ENCODE measurements at places on chromosomes 3 and 15.

- no peak for DNase-seq
Measured at GRCh38 chr15:41688671-41689070, 28.5 kb downstream of the MGA start.

DNA sequence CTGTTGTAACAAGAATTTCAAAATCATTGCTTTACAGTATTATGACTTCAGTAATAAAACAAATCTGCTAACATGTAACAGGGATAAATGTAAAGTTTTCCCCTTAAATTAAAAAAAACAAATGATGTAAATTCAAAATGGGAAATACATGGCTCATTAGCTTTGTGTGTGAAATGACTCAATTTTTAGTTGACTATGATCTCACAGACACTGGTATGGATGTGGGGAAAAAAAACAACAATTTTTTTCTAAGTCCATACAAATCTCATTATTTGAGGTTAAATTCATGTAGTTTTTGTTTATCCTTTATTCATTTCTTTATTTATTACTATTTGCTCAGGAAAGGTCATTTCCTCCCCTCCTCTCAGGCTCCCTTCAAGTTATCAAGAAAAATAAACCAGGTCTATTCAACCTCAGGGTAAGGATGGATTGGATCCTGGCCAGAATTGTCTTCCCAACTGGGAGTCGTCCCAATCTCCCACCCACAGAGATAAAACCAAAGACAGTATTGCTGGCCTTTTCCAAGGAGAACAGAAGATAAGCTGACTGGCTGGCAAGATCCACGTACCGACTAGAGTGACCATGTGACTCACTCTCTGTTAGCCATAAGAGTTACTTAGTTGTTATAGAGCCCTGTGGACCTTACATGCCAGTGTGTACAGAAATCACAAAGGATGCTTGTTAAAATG is 373.3 kb downstream of the GAP43 start:
- no peak for DNase-seq

- no peak for DNase-seq
Measured at GRCh38 chr3:197811343-197811742, 20.3 kb downstream of the LRCH3 start.

DNA sequence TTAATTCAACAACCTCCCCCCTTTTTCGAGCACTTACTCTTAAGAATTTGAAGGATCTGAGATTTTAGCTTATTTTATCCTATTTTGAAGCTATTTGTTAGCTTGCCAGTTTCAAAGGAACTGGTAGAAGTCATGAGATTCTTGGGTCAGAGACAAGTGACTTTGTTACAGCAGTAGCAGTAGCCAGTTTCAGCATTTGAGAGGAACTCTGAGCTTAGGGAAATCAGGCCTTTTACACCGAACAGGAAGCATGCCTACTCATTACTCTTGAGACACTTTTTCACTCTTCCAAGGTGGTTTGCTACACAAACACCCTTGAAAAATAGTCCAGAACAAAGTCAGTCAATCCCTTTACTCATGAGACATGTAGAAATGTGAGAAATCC is 24.5 kb upstream of the TM4SF1 start:
- no peak for DNase-seq

- DNase-seq: no peak
Measured at GRCh38 chr15:83733206-83733605, 79.3 kb downstream of the ADAMTSL3 start.

DNA sequence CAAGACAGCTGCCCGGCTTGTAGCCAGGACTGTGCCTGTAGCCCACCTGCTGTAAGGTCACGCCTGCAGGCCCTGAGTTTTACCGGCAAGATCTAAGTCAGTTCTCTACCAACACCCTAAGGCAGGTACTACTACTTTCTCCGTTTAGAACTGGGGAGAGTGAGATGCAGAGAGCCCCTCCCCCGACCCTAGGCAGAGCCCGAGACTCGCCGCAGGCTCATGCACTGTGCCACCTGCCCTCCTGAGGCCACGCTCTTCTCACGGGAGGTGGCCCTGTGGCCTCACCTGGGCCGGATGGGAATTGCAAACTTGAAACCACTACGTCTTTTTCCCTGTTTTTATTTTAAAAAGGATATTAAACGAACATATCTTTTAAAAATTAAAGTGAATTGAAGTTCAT is 36.9 kb upstream of the PCSK6 start:
- no peak for DNase-seq

Data from DMS 273 treated with DMSO at 0.1 percent for 48 hours (cell line).